ENCODE measurements at places on chromosomes 3 and 15.

DNA sequence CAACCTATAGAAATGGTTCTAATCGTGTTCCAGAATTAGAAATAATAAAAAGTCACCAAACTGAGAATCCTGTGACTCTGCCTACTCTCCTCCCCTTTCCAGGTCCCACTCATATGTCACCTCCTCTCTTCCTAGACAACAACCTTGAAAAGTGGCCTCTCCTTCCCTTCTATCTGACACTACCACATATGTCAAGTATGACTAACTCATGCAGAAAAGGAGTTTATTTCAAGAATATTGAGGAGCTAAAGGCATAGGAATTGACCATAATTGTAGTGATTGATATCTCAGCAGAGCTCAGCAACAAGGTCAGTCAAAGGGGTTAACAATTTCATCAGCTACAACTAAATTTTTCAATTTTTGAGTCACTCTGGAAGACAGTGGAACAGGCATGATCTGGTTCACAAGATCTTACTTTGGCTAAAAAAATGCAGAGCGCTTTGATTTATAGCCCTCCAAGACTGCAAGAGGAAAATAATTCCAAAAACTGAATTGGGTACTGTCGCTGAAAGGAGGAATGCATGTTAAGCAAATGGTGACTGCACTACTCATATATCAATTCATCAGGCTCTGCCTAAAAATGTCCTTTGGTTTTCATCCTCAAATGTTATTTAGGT lies 160.6 kb upstream of the ARHGEF26 start:
- DNase-seq = no peak

- no peak for DNase-seq
Measured at GRCh38 chr3:171115667-171116066, 89.1 kb upstream of the SLC2A2 start.

DNA sequence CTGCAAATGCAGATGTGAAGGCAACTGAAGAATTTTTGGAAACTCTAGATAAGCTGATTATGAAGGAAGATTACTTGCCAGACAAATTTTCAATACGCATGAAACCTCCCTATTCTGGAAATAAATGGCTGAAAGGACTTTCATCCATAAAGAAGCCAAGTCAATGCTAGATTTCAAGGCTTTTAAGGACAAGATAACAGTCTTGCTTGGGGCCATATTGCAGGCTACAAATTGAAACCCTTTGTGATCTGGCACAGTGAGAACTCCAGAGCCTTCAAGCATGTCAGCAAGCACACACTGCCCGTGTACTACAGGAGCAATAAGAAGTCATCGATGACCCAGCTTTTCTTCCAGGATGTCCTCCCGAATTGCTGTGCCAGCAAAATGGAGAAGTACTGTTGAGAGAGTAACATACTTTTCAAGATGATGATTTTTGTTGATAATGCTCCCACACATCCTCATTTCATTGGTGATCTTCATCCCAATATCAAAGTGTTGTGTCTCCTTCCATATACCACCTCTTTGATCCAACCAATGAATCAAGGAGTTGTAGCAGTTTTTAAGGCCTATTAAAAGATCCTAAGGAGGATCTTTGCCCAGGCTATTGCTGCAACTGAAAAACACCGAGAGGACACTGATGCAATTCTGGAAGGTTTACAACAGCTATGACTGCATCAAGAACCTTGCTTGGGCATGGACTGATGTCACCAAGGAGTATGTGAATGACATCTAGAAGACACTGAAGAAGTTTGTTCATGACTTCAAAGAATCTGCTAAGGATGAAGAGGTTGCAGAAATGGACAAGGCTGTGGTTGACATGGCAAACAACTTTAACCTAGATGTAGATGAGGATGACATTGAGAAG lies 20.3 kb downstream of the CALML4 start:
- no peak for DNase-seq

- DNase-seq = peak; percentile 25
Measured at GRCh38 chr15:22973286-22973685, 6.9 kb downstream of the CYFIP1 start.

DNA sequence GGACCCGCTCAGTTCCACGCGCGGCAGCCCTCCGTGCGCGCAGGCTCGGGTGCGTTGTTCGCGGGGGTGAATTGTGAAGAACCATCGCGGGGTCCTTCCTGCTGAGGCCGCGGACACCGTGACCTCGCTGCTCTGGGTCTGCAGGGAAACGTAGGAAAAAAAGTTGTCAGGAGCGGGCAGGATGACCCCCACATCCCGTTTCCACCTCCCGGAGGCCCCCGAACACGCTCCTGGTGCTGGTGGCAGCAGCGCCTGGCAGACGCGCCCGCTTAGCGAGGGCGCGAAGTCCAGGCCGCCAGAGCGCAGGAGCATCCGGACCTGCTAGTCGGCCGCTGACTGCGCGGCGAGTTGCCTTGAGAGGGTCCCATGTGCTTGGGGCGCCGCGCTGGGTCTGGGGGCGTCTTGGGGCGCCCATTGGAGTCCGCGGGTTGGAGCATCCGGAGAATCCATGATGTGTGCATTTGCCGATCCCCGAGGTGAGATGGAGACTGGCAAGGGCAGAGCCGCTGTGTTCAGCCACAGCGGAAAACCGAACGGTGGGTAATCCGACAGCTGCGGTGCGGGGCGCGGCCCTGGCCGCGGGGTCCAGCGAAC lies 520 bp downstream of the GREM1 start:
- no peak for DNase-seq

DNA sequence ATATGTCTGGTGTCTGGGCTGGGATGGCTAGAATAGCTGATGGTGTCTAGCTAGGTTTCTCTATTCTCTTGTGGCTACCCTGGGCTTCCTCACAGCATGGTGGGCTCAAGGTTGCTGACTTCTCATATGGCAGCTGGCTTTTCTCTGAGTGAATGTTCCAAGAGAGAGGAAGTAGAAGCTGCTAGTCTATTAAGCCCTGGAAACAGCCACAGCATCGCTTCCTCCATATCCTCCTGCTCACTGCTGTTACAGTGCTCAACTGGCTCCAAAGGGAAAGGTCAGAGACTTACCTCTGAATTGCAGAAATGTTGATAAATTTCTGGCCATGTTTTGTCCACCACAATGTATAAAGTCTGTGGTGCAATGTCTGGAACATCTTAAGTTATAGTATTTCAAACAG lies 299.9 kb upstream of the ADAMTS9 start:
- DNase-seq = no peak

GRCh38 chr3:187957582-187957981 lies 196.4 kb upstream of the LPP start:
- no peak for DNase-seq

- no peak for DNase-seq
Measured at GRCh38 chr15:64623347-64623996, 151.9 kb downstream of the RBPMS2 start.

GRCh38 chr3:56771376-56771775 lies 30.4 kb downstream of the ARHGEF3 start:
- DNase-seq = no peak

- no peak for DNase-seq
Measured at GRCh38 chr15:34726406-34727100, 28.2 kb downstream of the GJD2 start.

DNA sequence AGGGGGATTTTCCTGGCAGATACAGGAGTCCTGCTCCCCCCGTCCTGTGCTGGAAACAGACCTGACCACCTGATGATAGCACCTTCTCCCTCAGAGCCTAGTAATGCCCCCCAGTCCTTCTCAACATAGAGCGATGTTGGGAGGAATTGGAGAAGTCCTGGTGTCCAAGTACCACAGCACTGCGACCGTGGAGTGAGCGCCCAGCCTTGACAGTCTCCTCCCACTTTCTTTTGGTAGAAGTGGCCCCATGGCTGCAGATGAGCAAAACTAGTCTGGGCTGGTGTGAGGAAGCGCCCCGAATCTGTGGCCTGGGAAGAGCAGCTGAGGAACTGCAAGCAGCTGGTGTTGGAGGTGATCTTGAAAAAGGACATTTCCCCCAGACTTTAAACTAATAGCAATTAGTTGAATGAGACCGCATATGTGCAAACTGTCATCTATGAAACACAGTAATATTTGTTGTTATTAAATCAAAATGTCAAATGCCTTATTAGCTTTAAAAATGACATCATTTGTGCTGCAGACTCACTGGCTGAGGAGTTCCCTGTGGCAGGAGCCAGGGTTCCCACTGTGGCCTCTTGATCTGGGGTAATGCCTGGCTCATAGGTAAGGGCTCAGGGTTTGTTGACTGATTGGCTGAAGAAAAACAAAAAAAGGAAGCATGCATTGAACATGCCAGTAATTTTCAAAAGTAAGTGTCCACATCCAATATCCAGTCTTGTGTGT lies 121.8 kb downstream of the CACNA2D3 start:
- no peak for DNase-seq

DNA sequence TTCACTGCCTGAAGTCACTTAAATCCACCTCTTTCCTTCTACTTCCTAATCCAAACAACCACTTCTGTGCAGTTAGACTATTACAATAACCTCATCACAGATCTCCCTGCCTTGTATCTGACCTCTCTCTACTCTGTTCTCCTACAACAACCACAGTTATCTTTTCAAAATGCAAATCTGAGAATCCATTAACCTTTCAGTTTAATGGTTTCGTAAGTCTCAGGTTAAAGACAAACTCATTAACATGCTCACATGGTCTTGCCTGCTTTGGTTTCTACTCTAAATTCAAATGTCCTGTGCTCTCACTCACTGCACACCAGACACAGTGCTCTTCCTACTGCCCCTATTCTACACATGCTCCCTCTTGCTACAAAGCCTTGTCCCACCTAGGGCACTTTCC lies 406.5 kb upstream of the THBS1 start:
- DNase-seq = no peak

GRCh38 chr3:42440924-42441323 lies 30.5 kb upstream of the LYZL4 start:
- DNase-seq = no peak

DNA sequence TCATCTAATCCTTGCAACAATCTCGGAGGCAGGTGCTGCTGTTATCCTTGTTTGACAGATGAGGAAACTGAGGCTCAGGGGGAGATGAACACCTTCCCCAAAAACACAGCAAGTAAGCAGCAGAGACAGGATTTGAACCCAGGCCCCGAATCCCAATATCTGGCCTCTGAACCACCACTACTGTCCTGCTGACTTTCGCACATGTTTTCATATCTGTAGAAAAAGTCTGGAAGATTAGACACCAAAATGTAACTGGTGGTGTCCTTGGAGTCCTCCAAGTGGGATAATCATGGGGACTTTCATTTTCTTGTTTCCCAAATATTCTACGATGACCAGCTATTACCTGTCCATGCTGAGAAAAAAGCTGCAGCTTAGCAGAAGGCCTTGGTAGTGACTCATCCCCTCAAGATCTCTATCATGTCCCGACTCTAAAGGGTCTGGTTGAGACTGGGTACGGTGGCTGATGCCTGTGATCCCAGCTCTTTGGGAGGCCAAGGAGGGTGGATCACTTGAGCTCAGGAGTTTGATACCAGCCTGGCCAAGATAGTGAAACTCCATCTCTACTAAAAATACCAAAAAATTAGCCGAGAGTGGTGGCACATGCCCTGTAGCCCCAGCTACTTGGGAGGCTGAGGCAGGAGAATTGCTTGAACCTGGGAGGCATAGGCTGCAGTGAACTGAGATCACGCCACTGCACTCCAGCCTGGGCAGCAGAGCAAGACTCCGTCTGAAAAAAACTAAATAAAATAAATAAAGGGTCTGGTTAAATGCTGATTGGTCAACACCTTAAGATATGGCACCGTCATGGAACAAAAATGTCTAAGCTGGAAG lies 8.6 kb downstream of the IRAK2 start:
- no peak for DNase-seq

GRCh38 chr3:112133626-112134334 lies 732 bp upstream of the GCSAM start:
- DNase-seq = no peak

GRCh38 chr3:182567700-182568099 lies 225.6 kb upstream of the ATP11B start:
- peak; percentile 37 for DNase-seq

DNA sequence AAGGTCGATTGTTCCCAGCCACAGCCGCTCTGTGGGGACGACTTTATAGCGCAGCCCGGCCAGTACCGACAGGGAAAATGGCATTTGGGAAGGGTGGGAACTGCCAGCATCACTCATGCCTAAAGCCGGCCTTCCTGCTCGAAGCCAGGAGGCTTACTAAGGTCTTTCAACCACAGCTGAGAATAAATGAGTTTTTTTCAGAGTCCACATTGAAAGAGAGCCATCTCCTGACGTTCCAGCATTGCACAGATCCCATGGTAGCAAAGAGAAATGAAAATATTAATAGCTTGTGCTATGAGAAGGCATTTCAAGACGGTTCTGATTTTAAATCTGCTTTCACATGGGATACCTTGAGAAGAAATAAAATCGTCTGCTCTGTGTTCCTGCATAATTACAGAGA lies 230.2 kb upstream of the IGF1R start:
- DNase-seq = no peak

DNA sequence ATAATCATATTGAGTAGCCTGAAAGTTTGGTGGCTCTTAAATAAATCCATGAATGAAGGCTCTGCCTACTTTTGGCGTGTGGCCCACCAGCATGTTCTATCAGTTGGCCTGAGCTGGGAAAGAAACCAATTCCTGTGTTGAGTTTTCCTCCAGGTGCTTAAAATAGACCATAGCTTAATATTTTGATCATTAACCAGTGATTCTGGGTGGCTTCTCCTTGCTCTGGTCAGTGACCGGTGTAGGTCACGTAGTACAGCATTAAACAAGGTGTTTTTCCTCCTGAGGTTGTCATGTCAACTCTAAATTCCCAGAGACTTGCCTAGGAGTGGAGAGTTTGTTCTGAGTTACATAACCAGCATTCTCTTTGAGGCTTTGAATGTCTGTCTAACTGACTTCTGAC lies 1.3 kb downstream of the HHLA2 start:
- DNase-seq = no peak

DNA sequence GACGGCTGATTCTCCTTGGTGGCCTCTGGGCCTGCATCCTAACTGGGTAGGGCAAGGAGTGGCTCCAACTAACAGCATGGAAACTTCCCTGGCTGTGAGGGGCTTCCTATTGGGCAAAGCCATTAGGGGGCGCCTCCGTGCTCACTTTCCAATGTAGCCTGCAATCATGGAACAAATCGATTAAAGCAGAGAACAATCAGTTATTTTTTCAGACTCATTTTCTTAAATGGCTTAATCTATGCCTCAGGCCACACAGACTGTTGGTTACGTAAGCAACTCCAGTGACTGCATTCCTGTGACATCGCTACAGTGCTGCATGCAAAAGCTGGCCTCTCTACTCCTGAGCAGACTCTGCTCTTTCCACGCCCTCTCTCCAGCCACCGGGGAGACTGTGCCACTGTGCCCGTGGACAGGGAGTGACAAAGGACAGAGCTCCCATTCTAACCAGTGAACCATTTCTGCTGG lies 278.9 kb downstream of the KLF13 start:
- peak; percentile 35 for DNase-seq

DNA sequence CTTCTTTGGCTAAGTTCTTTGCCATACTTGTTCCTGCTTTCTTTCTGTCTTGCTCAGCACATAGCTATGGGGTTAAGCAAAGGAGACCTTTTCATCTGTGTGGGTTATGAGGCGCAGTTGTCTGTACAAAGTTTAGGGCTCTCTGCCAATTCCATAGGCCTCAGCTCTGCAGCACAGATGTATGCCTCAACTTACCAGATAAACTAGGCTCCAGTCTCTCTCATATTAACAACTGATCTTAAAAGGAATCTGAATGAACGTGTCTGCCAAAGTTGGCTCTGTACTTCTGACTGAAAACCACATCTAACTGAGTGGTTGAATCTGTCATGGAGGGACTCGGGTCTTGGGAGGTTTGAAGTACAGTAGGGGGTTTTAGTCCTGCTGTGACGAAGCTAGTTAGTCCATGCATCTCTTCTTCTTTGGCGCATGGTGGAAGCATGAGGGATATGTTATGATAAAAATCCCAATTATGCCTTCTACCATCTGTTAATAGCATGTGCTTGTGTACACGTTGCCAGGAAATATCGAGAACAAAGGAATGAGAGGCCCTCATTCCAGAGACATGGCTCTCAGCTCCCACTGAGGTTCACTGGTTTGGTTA lies 114.6 kb upstream of the TSC22D2 start:
- DNase-seq = no peak
